ENCODE measurements at places on chromosomes 1 and 21.

GRCh38 chr1:84758968-84759491, 68.8 kb upstream of the SSX2IP start:
- DNase-seq: no peak

GRCh38 chr1:152513081-152513480, 1.2 kb upstream of the CRCT1 start:
- DNase-seq: peak; percentile 34

- DNase-seq: no peak
Measured at GRCh38 chr1:93694819-93695218, 13.2 kb upstream of the BCAR3 start.

GRCh38 chr1:7651203-7651602, 119.9 kb upstream of the VAMP3 start:
- no peak for DNase-seq

- DNase-seq: no peak
Measured at GRCh38 chr1:79235301-79236002, 228.9 kb upstream of the ADGRL4 start.

- DNase-seq: no peak
Measured at GRCh38 chr1:90474158-90474557, 242.9 kb downstream of the BARHL2 start.

GRCh38 chr1:48047116-48047515, 49.9 kb upstream of the TRABD2B start:
- DNase-seq: no peak
